ENCODE measurements at places on chromosomes 5 and 9. TPM values are rescaled to one million over a fixed set of nuclear protein-coding genes. Genes with fewer than 3 reads are reported as not detected.

Gene OLFM1
- total RNA-seq: 5.5 TPM

Gene SPAG8
- 1.2 TPM for total RNA-seq

Gene COL5A1
- 247 TPM for total RNA-seq

Gene TLX3
- total RNA-seq: not detected

Gene IFNA21
- total RNA-seq: not detected

Gene LIFR
- 49.4 TPM for total RNA-seq

Gene FCN1
- total RNA-seq: not detected

Gene PCDHA12
- 0.09 TPM for total RNA-seq

Gene S1PR3
- 77.7 TPM for total RNA-seq

Gene PCDHB16
- 0.18 TPM for total RNA-seq

Gene SLC36A1
- total RNA-seq: 4.3 TPM

Gene TTF1
- total RNA-seq: 9.2 TPM

Gene CATSPER3
- total RNA-seq: 0.14 TPM

Gene DBH
- total RNA-seq: not detected

Gene NUTM2F
- not detected for total RNA-seq

Gene PRKAA1
- 131 TPM for total RNA-seq

Gene CD14
- total RNA-seq: 8.8 TPM

Gene CLK4
- total RNA-seq: 25.0 TPM

Gene PIGO
- 10.5 TPM for total RNA-seq
